ENCODE measurements at places on chromosomes 13 and 19. TPM values are rescaled to one million over a fixed set of nuclear protein-coding genes. Genes with fewer than 3 reads are reported as not detected.
A peak's percentile ranks its signal among the peaks of the same experiment; 100 is the strongest.

GRCh38 chr19:38264486-38265212 is at the start of gene SPINT2:
TSS of gene SPINT2 (plus strand) at chr19:38264573. CDS start at chr19:38264893, 320 bp downstream.
- peak; percentile 59 for DNase-seq
- H3K27me3 ChIP-seq: no peaks in the 10 kb centered on the region
- H3K36me3 ChIP-seq: no peaks in the 10 kb centered on the region
- peaks cover 31% of the 10 kb centered on the region for H3K4me1 ChIP-seq

DNA sequence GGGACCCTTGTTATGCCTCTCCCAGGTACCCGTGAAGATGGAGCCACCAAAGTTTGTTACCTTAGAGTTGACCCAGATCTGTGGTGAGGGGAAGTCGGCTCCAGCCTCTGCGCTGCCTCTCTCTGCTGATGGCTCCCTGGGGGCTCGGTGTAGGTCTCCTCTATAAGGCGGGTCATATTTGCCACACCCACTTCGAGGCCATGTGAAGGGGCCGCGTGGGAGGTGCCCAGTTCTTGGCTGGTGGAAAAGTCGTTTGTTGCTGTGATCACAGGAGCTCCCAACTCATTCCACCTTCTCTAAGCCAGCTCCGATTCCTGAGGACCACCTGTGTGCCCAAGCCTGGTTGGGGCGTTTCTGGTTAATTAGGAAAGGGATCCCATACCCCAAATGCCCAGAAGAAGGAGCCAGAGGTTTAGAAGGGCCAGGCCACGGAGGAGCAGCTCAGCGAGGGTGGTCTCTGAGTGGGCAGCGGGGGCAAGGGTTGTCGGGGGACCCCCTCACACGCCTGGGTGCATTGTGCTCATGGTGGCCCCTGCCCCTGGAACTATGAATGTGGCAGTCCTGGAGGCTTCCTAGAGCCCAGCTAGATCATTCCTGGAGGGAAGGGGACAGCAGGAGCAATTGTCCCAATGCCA is 296.5 kb downstream of the ZNF536 start:
- no peaks in the 10 kb centered on the region for H3K36me3 ChIP-seq
- no peak overlapping the region for H3K27ac ChIP-seq
- H3K27me3 ChIP-seq: peaks cover 24% of the 10 kb centered on the region
- DNase-seq: no peak
- no peaks in the 10 kb centered on the region for H3K4me1 ChIP-seq

- H3K4me1 ChIP-seq: peaks cover 32% of the 10 kb centered on the region
- H3K4me3 ChIP-seq: no peak overlapping the region
- H3K27ac ChIP-seq: no peak overlapping the region
- no peaks in the 10 kb centered on the region for H3K36me3 ChIP-seq
- no peaks in the 10 kb centered on the region for H3K27me3 ChIP-seq
Measured at GRCh38 chr19:3550947-3551791, 6.2 kb downstream of the MFSD12 start.

DNA sequence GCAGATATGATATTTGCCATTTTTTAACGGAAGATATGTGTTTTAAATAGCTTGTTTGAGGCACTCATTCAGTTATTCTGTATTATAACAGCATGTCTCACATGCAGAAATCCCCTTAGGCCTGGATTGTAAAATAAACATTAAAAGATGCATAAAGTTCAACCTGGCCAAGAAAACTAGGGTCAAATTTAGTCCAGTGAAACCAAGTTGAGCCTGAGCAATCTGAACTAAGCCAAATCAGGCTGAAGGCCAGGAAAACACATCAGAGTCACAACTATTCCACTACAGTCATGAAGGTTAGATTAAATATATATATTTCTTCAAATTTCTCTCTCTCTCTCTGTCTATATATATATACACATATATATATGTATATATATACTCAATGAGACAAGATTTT is 504.8 kb downstream of the SLITRK1 start:
- no peak for DNase-seq
- no peak overlapping the region for H3K27ac ChIP-seq
- H3K27me3 ChIP-seq: no peaks in the 10 kb centered on the region
- H3K36me3 ChIP-seq: no peaks in the 10 kb centered on the region
- H3K4me3 ChIP-seq: no peak overlapping the region

DNA sequence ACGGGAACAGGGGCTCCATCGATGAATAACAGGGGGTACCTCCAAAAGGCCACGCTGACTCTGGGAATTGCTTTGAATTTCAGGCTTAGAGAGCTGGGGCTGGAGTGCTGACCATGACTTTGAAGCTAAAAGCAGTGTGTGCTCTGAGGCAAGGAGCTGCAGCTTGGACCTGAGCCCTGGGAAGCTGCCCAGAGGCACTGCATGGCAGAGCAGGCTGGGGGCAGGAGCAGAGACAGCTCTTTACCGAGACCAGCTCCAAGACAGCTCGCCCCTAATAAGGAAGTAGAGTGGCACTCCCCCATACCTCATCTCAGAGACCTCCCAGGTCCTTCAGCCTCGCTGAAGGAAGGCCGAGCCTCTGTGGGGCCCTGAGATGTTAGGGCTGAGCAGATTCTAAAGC is 200.2 kb downstream of the COL4A1 start:
- H3K4me1 ChIP-seq: no peaks in the 10 kb centered on the region
- no peak overlapping the region for H3K27ac ChIP-seq
- H3K36me3 ChIP-seq: no peaks in the 10 kb centered on the region
- no peak for DNase-seq

The AZU1 gene
- not detected for total RNA-seq

The CNFN gene
- not detected for total RNA-seq

The ZNF577 gene
- total RNA-seq: 4.1 TPM

The IGLON5 gene
- total RNA-seq: 0.07 TPM

The NLRP5 gene
- not detected for total RNA-seq
